ENCODE measurements at places on chromosomes 12 and 14. TPM values are rescaled to one million over a fixed set of nuclear protein-coding genes. Genes with fewer than 3 reads are reported as not detected.

DNA sequence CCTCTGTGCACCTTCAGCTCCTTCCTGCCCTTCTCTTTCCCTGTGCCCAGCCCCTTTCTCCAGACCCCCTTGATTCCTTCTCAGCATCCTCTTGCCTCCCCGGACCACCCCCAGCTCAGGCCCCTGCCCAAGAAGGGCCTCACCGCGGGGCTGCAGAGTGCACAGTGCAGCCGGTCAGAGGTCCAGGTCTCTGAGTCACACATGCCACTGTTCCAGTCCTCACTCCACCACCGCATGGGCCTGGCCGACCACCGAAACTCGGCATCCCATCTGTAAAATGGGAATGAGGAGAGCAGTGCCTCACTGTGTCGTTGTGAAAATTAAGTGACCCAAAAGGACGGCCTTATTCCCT is 13.3 kb downstream of the BDKRB1 start:
- DNase-seq = no peak
- H3K4me1 ChIP-seq = no peaks in the 10 kb centered on the region
- H3K4me3 ChIP-seq = no peak overlapping the region
- H3K27ac ChIP-seq = no peak overlapping the region
- H3K36me3 ChIP-seq = no peaks in the 10 kb centered on the region

DNA sequence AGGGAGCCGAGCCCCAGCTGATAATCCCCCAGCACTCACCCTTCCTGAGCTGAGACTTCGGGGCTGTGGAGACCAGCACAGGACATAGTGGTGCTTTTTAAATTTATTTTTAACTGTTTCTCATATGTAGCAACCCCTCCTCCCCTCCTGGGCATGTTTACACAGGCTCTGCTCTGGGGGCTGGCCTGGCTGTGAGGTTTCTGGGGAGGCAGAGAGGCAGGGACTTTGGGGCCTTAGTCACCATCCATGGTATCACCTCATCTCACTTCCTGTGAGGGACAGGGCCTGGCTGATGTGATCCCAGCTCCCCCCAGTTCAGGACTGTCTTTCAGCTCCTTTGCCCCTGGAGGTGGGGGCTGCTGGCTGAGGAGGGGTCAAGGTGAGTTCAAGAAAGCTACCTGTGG is 20.4 kb downstream of the VASH1 start:
- H3K4me3 ChIP-seq = no peak overlapping the region
- H3K27me3 ChIP-seq = no peaks in the 10 kb centered on the region
- H3K27ac ChIP-seq = no peak overlapping the region
- H3K36me3 ChIP-seq = peaks cover 36% of the 10 kb centered on the region

MON2 gene
- 58.2 TPM for total RNA-seq

- no peak overlapping the region for H3K27ac ChIP-seq
- no peak overlapping the region for H3K4me3 ChIP-seq
- H3K36me3 ChIP-seq = no peaks in the 10 kb centered on the region
These were observed 4.6 kb downstream of the MYF5 start for GRCh38 chr12:80721326-80721725.

GRCh38 chr12:70732287-70732686 is 95.1 kb upstream of the PTPRB start:
- no peaks in the 10 kb centered on the region for H3K27me3 ChIP-seq
- H3K27ac ChIP-seq = no peak overlapping the region
- no peak for DNase-seq
- H3K36me3 ChIP-seq = no peaks in the 10 kb centered on the region
- H3K4me1 ChIP-seq = no peaks in the 10 kb centered on the region

TMEM179 gene
- total RNA-seq = not detected

KMT2D gene
- 102 TPM for total RNA-seq

GLS2 gene
- total RNA-seq = 5.5 TPM

SDSL gene
- total RNA-seq = 10.7 TPM

DNA sequence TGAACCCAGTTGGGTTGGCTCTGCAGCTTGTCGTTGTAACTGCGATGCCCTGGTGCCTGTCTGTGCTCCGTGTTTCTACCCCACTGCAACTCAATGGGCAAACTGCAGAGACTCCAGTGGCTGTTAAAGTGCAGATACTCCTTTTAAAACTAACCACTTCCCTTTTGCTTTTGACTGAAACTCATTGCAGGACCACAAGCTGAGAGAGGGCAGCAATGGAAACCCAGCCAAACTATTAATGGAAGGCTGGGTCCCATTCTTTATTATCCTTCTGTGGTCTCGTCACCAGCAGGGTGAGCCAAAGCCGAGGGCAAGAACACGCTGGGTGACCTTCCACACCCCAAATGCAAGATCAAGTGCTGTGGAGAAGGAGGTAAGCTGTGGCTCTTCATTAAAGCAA is 910.4 kb downstream of the VRK1 start:
- H3K4me3 ChIP-seq = no peak overlapping the region
- no peaks in the 10 kb centered on the region for H3K36me3 ChIP-seq
- no peak overlapping the region for H3K27ac ChIP-seq
- no peak for DNase-seq
- H3K27me3 ChIP-seq = no peaks in the 10 kb centered on the region

STK38L gene
- total RNA-seq = 36.0 TPM

KRT75 gene
- total RNA-seq = not detected

- peak overlapping the region; percentile 61 for H3K27ac ChIP-seq
- DNase-seq = no peak
- H3K4me1 ChIP-seq = no peaks in the 10 kb centered on the region
- no peaks in the 10 kb centered on the region for H3K27me3 ChIP-seq
- H3K36me3 ChIP-seq = peaks cover 5% of the 10 kb centered on the region
These were observed 22.8 kb downstream of the ATF1 start for GRCh38 chr12:50786498-50787231.

TAS2R9 gene
- total RNA-seq = not detected

DNA sequence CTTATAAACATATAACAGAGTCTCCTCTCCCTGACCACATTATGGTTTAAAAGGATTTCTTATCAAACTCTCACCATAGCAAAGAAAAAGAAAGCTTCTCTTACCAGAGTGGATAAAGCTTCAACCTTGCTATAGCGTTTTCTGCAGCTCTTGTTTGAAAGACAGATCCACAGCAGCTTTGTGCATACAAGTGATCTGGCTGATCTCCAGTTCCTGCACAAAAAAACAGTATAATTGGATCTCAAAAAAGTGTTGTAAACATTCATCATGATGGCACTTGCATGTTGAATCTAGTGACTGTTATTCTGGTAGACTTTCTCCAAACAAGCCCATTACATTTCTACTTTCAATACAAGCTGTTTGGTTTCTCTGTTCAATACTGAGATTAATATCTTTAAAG is 178.9 kb upstream of the MGAT4C start:
- H3K27ac ChIP-seq = no peak overlapping the region
- no peak for DNase-seq
- H3K4me3 ChIP-seq = no peak overlapping the region
- no peaks in the 10 kb centered on the region for H3K36me3 ChIP-seq
- no peaks in the 10 kb centered on the region for H3K4me1 ChIP-seq
- no peaks in the 10 kb centered on the region for H3K27me3 ChIP-seq

DNA sequence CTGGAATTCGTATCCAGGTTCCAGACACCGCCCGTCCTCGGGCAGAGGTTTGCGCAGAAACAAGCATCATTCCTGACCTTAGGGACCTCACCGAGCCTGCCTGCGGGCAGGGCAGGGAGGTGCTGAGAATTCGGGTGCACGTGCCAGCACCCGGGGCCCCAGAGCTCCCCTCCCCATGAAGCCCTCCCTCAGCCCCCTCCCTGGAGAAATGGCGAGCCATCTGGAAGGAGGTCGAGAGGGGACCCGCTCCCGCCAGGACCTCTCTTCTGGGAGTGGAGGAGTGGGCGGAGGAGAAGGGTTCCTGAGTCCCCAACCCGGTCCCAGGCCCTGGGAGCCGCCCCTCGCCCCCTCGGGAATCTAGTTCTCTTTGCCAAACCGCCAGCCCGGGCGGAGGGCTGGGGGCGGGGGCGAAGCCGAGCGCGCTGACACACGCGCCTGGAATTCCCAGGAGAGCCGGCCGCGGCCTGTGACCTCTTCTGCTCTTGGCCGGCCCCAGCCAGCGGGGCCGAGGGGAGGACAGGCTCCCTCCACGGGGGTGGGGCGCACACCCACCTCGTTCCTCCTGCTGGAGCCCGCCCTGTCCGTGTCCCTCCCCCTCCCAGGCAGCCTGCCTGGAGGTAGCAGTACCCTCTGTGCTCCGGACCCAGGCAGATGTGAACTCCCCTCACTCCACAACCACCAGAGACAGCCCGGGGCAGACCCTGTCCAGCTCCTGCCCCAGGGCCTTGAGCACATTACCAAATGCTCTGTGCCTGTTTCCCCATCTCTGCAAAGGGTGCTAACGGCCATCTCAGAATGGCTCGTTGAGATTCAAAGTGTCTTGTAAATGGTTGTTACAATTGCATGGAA is 23.0 kb upstream of the GPR132 start:
- H3K27ac ChIP-seq = peak overlapping the region; percentile 63
- H3K36me3 ChIP-seq = no peaks in the 10 kb centered on the region
- H3K4me1 ChIP-seq = peaks cover 49% of the 10 kb centered on the region
- peak overlapping the region; percentile 58 for H3K4me3 ChIP-seq
- peak; percentile 84 for DNase-seq

ZDHHC22 gene
- total RNA-seq = not detected

GRCh38 chr12:46965880-46966279 is 113.5 kb upstream of the PCED1B start:
- no peak overlapping the region for H3K4me3 ChIP-seq
- no peaks in the 10 kb centered on the region for H3K36me3 ChIP-seq
- no peak overlapping the region for H3K27ac ChIP-seq
- no peaks in the 10 kb centered on the region for H3K27me3 ChIP-seq
- DNase-seq = no peak
- H3K4me1 ChIP-seq = peaks cover 4% of the 10 kb centered on the region

DNA sequence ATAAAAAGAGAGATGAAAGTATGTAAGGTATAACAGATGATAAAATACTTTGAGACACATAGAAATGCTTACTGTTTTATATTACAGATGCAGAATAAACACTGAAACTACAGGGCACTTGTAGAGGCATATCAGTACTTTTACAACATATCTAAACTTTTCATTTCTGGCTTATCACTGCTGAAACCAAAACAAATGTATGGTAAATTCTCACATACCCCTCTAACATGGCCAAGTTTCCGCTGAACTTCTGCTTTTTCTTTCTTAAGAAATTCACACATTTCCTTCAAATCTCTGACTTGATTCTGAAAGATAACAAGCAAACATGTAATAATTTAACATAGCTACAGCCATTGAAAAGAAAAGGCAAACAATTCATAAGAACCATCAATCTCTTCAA is 33.3 kb upstream of the C12orf50 start:
- H3K36me3 ChIP-seq = peaks cover 24% of the 10 kb centered on the region
- no peaks in the 10 kb centered on the region for H3K4me1 ChIP-seq
- no peak overlapping the region for H3K4me3 ChIP-seq
- no peaks in the 10 kb centered on the region for H3K27me3 ChIP-seq

- no peak overlapping the region for H3K27ac ChIP-seq
- H3K36me3 ChIP-seq = no peaks in the 10 kb centered on the region
- no peak overlapping the region for H3K4me3 ChIP-seq
- H3K27me3 ChIP-seq = no peaks in the 10 kb centered on the region
- no peaks in the 10 kb centered on the region for H3K4me1 ChIP-seq
These were observed 237.7 kb downstream of the TRHDE start for GRCh38 chr12:72509891-72510290.

GRCh38 chr12:53383258-53383657 is 3.3 kb downstream of the SP1 start:
- H3K36me3 ChIP-seq = peaks cover 35% of the 10 kb centered on the region
- peak overlapping the region; percentile 33 for H3K4me3 ChIP-seq
- DNase-seq = peak; percentile 22
- H3K27me3 ChIP-seq = no peaks in the 10 kb centered on the region

- DNase-seq = no peak
- no peak overlapping the region for H3K4me3 ChIP-seq
- peaks cover 22% of the 10 kb centered on the region for H3K4me1 ChIP-seq
- H3K27me3 ChIP-seq = no peaks in the 10 kb centered on the region
- no peak overlapping the region for H3K27ac ChIP-seq
These were observed 432.6 kb downstream of the PCNX1 start for GRCh38 chr14:71339650-71340415.

DNA sequence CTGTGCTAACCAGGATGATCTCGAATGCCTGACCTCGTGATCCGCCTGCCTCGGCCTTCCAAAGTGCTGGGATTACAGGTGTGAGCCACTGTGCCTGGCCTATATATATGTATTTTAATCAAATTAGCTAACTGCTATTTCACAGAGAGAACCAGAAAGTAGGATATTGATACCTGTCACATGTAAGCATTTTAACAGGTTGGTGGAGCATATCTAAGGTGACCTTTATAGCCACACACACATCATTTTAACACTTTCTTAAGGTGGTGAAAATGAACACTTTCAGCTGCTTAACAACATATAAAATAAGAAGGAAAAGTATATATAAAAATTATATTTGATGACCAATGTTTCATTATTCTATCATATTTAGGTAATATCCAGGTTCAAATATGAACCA is 57.0 kb upstream of the ATF7IP start:
- H3K27me3 ChIP-seq = no peaks in the 10 kb centered on the region
- H3K4me1 ChIP-seq = no peaks in the 10 kb centered on the region
- H3K4me3 ChIP-seq = no peak overlapping the region
- no peak for DNase-seq

GRCh38 chr14:57352396-57353170 is 37.8 kb upstream of the NAA30 start:
- no peak overlapping the region for H3K27ac ChIP-seq
- no peak for DNase-seq
- no peaks in the 10 kb centered on the region for H3K27me3 ChIP-seq
- H3K4me3 ChIP-seq = no peak overlapping the region
- no peaks in the 10 kb centered on the region for H3K36me3 ChIP-seq
- no peaks in the 10 kb centered on the region for H3K4me1 ChIP-seq

DNA sequence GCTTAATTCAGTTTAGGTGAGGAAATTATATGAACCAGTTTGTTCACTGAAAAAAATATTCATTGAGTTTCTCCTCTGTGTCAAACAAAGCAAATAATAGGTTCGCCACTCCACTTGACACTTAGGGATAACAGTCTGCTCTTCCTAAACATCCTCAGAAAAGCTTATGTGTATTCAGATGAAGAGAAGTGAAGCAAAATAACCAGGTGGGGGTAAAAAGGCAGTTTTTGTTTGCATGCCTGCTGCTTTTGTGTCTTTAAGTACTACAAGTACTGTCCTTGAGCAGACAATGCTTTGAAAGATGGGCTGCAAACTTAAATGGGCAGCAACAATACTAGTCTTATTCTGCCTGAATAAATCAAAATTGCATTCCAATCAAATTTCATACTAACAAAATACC is 910.7 kb upstream of the MDGA2 start:
- H3K27ac ChIP-seq = no peak overlapping the region
- no peaks in the 10 kb centered on the region for H3K36me3 ChIP-seq
- H3K27me3 ChIP-seq = no peaks in the 10 kb centered on the region
- H3K4me1 ChIP-seq = no peaks in the 10 kb centered on the region
- DNase-seq = no peak

CELA1 gene
- total RNA-seq = not detected

Data from upper lobe of right lung (tissue), 1 donor.